Fibroblast of skin of right biceps (primary cell): ENCODE measurements at places on chromosomes 12 and 14.
A peak's percentile ranks its signal among the peaks of the same experiment; 100 is the strongest.

GRCh38 chr12:24902511-24903328 is 46.2 kb downstream of the BCAT1 start:
- peak; percentile 67 for DNase-seq

DNA sequence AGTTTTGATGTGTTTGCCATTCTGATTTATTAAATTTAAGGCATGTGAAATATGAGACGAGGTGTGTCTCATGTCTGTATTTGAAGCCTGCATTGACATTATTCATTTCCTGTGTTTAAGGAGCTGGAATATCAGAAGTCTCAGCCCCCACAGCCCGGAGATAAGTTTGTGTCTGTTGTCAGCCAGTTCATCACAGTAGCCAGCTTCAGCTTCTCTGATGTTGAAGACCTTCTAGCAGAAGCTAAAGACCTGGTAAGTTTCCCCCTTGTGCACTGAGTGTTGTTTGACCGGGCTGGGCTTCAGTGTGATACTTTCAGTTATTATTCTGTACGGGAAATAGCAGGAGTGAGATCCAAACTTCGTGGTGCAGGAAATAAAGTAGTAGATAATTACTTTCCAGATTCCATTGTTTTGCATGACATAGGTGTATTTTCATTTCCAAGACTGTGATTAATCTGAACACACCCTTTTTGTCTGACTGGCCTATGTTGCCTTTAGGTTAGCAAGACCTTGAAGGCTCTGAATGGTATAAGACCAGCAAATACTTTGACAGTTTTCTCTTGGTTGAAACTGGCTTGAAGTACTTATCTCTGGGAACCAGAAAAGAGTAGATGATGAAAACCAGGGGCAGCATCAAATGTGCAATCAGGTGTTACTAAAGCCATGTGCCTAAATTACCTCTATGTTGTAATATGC is 101.5 kb downstream of the GPR135 start:
- peak; percentile 68 for DNase-seq

- DNase-seq = no peak
Observed at GRCh38 chr12:14129611-14130195, 148.3 kb upstream of the GRIN2B start.

DNA sequence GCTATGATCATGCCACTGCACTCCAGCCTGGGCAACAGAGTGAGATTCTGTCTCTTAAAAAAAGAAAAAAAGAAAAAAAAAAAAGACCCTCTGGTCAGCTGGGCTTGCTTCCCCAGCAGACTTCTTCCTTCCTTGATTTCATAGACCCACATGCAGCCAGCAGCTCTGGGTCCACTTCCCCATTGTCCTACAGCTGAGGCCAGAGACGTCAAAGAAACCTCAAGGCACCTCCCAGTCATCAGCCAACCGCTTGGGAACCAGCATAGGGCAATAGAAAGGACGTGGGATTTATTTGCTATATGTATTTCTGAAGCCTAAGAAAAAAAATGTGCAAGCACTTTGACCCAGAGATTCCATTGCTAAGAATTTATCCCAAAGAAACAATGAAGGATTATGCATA is 35.4 kb upstream of the SPPL3 start:
- no peak for DNase-seq

GRCh38 chr12:1566449-1567135 is 27.8 kb downstream of the FBXL14 start:
- DNase-seq = no peak

GRCh38 chr14:33364466-33364865 is 425.8 kb downstream of the NPAS3 start:
- no peak for DNase-seq

- no peak for DNase-seq
Observed at GRCh38 chr14:69606258-69607184, 4.9 kb upstream of the SUSD6 start.

DNA sequence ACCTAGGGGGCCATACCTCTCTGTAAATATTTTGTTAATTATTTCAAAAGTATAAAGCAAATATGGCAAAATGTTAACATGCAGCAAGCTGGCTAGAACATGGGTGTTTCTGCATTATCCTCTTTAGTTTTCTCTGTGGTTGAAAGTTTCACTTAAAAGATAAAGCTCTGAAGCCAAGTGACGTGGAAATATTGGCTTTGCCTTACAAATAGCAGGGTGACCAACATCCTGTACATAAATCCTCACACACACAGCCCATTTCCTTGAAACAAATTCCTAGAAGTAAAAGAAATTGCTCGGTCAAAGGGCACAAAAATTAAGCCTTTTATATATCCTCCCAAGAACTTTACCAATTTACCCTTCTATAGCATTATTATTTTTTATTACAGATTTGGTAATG is 10.6 kb upstream of the VWF start:
- no peak for DNase-seq

GRCh38 chr12:581321-581720 is 81.9 kb downstream of the NINJ2 start:
- DNase-seq = no peak

DNA sequence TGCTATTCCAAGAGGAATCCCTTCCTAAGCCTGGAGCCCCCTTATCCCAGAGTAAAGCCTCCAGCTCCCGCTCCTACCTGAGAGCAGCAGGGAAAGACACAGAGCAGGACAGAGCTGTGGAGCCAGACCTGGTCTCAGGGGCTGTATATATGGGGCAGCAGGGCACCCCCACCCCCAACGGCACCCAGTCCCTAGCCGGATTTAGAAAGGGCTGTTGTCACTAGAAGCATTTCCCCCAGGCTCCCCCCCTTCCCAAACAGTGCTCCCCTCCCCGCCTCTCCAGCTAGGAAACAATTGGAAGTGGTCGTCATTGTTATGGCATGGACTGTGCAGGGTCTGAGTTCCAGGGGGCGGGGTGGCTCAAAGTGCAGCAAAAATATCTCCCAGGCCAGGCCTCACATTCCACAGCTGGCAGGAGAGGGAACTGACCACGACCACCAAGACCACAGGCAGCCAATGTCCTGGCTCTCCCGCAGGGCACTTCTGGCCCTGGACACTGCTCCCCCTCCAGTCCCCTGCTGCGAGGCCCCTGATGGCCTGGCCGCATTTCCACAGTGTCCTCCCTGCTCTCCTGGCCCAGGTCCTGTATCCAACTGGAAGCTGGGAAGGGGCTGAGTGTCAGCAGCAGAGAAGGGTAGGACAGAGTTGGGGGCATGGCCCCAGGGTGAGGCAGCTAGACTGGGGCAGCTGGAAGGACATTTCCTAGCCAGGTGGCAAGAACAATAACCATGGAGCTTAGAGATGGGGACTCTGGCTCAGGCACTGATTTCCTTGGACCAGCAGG is at the start of gene MYH7:
MYH7 (minus strand) TSS at position 118 of the 784 bp plus-strand sequence. CDS start 1,928 bp downstream, outside the sequence.
- no peak for DNase-seq

- DNase-seq = no peak
Observed at GRCh38 chr12:76554405-76555230, 5.0 kb downstream of the OSBPL8 start.

GRCh38 chr12:106149096-106149784 is 10.5 kb upstream of the NUAK1 start:
- DNase-seq = no peak

DNA sequence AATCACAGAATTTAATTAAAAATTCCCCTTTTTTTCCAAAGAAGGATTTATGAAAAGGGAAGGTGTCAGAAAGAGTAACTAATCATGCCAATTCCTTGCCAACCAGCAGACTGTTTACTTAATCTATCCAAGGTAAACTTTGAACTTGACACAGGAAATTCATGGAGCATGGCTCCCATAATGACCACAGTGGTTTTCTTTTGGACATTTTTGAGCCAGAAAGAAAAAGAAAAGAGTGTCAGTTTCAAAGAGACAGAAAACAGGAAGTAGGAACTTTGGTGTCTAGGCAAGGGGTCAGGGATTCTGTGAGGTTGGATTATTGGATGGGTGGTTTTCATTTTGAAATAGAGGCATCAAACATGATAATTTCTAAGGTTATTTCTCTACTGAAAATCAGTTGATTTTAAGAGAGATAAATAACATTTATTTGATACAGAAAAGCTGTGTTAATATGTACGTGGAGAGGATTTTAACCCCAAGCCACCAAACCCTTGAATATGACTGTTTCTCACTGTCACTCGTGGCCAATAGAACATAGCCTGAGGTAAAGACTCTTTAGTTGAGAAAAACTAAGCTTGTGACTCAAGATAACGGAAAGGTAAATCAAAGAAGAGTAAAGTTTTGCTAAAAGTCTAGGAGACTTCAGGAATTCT is 196.1 kb downstream of the TTC6 start:
- DNase-seq = no peak

- DNase-seq = no peak
Observed at GRCh38 chr14:89331398-89331797, 85.6 kb downstream of the FOXN3 start.

GRCh38 chr12:8076366-8076765 is 5.7 kb upstream of the NECAP1 start:
- DNase-seq = no peak

GRCh38 chr14:104364830-104365229 is 214.7 kb upstream of the C14orf180 start:
- no peak for DNase-seq

- no peak for DNase-seq
Observed at GRCh38 chr12:6313326-6313940, 3.0 kb downstream of the PLEKHG6 start.

GRCh38 chr12:96170762-96171161 is 23.4 kb upstream of the ELK3 start:
- DNase-seq = no peak

DNA sequence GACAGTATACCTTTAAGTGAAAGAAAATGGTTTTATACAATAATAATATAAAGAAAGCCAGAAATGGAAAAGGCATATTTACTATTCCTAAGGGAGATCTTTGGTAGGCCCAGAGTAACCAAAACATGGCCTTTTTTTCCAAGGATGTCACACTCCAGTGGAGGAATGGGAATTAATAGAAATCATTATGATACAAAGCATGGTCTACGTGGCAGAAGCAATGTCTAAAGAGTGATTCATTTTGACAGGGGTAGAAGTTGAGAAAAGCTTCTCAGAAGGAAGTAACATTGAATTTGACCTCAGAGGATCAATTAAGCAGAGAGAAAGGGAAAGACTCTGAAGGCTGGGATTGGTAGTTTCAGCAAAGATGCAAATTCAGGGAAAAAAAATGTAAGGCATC is 208.6 kb downstream of the BTG1 start:
- DNase-seq = no peak

DNA sequence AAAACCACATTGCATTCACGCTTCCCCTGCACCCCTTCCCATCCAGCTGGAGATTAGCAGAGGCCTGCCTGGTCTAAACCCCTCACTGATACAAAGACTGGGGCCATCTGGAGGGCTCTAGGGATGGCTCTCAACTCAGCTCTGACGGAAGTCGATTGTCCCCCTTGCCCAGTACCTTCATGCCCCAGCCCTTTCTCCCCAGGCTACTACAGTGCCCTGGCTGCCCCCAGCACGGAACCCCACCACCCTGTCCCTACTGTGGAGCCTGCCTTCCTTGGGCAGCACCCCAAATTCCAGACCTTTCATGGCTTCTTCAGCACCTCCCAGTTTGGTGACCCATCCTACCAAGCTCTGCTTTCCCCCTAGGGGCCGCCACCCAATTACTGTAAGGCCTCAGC is 25.6 kb downstream of the ZFP36L1 start:
- DNase-seq = no peak

GRCh38 chr12:67474934-67475620 is 173.5 kb upstream of the DYRK2 start:
- DNase-seq = peak; percentile 30

DNA sequence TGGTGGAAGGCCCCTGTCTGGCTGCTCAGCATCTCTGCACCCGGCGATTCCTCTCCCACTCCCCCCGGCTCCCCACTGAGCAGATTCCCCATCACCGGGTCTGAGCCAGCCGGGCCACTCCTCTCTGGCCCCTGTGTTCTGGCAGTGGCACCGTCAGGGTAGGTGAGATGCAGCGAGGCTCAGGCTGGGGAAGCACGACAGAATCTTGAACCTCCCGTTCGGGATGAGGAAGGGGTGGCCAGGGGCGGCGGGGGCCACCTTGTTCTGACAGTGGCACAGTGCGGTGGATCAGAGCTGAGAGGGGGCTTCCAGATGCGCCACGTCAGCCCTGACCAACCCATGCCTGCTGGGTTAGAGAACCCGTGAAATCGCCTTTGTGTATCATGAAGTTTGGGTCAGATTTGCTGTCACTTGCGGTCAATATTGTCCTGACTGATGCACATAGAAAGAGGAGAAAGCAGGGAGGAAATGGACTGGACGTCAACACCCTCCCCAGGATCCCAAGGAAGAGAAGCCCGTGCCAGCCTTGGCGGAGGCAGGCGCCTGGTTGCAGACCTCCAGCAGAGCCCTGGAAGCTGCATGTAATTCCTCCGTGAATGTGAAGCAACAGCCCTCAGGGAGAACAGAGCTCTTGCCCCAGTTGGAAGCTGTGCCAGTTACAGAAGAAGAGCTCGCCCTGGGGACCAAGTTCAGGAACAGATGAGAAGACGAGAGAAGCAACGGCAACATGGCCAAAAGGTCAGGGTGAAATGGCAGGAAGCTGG is 137.1 kb upstream of the SFSWAP start:
- no peak for DNase-seq

- DNase-seq = no peak
Observed at GRCh38 chr12:125255935-125256633, 190.8 kb downstream of the AACS start.

GRCh38 chr12:1698720-1699119 is 7.8 kb downstream of the ADIPOR2 start:
- no peak for DNase-seq

GRCh38 chr14:54877703-54878021 is 25.0 kb downstream of the GCH1 start:
- DNase-seq = no peak
